ENCODE measurements at places on chromosomes 2 and 18. TPM values are rescaled to one million over a fixed set of nuclear protein-coding genes. Genes with fewer than 3 reads are reported as not detected.

Gene TCF23
- not detected for total RNA-seq

Gene OTOS
- total RNA-seq: not detected

Gene DUSP2
- 13.6 TPM for total RNA-seq

Gene OTOF
- 0.09 TPM for total RNA-seq

Gene OLA1
- 177 TPM for total RNA-seq

Gene MYOM1
- total RNA-seq: 0.41 TPM

Gene SERPINB2
- not detected for total RNA-seq

Gene TNFAIP6
- total RNA-seq: not detected

Gene NCKAP5
- total RNA-seq: 3.8 TPM

Gene CENPA
- total RNA-seq: 39.9 TPM

Gene RGPD4
- not detected for total RNA-seq

Data from Caco-2 (cell line).